Choroid plexus epithelial cell (primary cell): ENCODE measurements at places on chromosomes 7 and 10.
A peak's percentile ranks its signal among the peaks of the same experiment; 100 is the strongest.

DNA sequence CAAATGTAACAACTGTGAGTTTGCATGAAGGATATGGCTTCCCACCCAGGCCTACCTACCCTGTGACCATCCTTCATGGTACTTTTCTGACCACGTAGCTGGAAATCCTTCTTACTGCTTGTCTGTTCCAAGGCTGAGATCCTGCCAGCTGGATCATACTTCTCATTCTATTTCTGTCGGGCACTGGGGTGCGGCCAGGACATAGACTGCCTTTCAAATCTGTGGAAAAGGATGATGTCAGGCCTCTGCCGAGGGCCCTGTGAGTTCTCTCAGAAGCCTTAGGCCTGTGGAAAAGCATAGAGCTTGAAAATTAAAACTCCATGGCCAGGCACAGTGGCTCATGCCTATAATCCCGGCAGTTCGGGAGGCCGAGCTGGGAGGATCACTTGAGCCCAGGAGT lies 10.0 kb downstream of the VWC2 start:
- no peak for DNase-seq

GRCh38 chr7:56097700-56098099 lies 4.9 kb upstream of the PHKG1 start:
- DNase-seq, result peak; percentile 78

DNA sequence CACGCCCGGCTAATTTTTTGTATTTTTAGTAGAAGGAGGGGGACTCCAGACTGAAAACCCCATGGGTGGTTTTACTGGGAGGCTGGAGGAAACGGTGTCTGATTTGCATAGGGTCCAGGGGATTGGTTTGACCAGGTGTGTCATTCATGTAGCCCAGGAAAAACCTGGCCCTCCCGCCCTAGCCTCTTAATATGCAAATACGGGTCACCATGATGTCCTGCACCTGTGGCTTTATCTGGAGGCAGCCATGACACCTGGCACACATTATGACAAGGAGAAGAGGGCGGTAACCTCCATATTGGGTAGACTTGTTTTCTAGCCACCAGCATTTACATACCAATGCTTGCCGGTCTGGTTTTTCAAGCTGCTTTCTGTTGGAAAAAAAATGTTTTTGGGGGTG lies 68.0 kb downstream of the TRIL start:
- no peak for DNase-seq

DNA sequence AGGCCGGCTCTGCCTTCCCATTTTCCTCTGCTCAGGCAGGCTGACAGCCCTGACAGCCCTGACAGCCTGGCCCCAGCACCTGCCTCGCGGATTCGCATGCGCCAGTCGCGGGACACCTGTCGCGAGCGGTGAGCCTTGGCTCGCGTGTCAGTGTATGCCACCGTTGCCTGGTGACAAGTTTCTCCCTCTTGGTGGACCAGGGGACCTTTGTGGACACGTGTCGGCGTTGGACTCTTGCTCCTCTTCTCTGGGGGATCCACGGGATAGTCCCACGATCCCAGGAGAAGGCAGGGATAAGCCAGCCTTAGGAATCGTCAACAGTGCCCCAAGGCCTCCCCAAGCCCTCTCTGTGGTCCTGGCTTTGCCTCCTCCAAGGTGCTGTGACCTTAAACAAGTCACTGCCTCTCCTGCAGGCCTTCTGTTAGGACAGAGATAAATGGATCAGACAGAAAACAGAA lies 18.1 kb upstream of the ZNF273 start:
- no peak for DNase-seq

GRCh38 chr10:95728526-95728925 lies 27.4 kb upstream of the ENTPD1 start:
- peak; percentile 84 for DNase-seq

DNA sequence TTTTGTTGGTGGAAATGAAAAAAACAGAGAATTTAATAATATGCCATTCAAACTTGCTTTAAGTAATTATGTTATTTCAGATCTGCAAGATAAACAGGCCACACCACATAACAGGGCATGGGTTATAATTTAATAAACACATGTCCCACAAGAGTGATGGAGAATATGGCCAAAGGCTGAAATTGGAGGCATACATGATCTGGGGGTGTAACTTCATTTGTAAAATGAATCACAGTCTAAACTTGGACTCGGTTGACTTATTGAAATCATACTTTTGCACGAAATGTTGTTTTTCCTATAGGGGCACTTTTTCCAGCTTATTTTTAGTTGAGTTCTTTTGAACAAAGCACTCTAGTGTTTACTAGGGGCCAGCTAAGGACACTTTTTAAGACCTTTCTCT lies 151.6 kb downstream of the TMEM26 start:
- DNase-seq, result no peak

DNA sequence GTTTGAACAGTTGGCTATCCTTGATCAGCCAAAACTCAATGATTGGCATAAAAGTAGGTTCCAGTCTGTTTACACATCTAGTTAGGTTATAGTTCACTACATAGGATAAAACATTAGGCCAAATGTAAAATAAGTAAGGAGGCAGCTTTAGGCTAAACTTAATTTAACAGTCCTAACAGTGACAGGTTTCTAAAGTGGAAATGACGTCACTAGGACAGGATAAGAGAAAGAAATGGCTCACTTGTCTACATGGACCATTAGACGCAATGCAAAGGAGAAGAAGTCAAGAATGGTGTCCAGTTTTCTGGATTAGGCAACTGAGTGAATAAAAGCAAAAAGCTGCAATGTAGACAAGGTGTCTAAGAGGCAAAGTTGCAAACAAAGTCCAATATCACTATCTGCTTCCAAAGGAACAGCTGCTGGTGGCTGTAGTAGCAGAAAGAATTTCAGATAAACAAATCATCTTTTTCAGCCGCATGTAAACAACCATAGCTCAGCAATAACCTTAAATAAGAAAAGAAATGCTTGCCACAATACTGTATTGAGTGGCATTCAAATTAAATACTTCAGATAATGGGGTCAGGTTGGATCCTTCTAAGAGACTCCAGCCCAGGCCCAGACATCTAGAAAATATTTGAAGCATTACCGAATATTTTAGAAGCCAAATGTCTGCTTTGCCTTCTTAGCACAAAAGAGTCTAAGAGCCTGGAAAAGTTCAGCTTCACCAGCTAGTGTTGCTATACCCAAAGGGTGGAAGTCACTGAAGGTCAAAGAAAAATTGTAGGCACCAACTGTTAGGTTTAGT lies 154.2 kb downstream of the NEBL start:
- no peak for DNase-seq

DNA sequence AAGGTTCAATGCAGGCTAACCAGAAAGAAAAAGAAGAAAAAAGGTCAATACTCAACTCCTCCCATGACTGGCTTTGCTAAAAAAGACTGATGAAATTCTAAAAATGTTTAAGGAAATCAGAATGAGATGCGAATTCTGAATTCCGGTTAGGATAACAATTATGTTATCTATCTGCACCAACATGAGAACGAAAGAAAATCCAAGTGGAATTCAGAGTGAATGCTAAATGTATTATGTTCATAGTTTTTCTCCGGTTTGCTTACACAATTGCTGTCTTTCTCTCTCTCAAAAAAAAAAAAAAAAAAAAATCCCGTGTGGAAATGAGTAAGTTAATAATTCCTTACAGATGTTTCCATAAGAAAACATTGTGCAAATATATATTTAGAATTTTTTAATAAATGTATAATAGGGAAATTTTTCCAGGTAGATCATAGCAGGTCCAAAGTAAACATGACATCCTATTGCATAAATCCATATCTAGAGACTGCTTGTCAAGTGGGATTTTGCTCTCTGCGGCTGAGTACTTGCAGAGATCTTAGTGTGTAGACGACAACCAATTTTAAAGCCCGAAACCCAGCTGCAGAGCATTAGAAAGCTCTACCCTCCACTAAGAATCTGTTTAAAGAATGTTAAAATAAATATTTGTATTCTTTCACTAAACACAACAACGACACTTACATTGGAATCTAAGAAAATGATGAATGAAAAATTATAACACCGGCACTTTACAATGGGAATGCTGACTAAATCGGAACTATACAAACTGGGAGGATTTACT lies 104.0 kb downstream of the JAZF1 start:
- DNase-seq, result no peak

- no peak for DNase-seq
Observed at GRCh38 chr7:107079212-107079940, 34.9 kb downstream of the PRKAR2B start.

DNA sequence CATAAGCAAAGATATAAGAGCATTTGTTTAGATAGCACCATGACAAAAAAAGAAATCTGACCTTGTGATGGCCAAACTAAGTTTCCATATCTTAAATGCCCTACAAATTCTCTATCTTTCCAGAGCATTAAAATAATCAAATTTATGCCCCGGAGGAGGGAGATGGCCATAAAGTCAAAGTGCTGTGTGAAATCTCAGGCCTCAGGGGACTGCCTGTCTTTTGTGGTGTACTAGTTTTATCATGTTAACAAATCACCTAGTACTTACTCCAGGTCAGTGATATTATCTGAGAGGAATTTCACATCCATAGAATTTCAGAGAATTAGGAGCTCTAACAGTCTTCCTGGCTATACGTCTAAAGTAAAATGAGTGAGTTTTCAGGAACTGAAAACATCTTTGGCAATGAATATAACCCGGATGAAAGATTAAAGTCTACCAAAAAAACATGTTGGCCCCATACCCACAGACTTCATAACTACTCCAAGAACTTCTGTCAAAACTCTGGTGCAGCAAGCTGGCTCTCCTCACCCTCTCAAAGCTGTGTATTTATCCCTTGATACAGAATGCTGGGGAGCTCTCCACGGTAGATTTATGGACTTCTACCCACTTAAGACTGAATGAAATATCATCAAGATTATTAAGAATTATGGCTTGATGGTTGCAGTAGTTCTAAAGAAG lies 682.8 kb downstream of the SORCS1 start:
- DNase-seq, result no peak

DNA sequence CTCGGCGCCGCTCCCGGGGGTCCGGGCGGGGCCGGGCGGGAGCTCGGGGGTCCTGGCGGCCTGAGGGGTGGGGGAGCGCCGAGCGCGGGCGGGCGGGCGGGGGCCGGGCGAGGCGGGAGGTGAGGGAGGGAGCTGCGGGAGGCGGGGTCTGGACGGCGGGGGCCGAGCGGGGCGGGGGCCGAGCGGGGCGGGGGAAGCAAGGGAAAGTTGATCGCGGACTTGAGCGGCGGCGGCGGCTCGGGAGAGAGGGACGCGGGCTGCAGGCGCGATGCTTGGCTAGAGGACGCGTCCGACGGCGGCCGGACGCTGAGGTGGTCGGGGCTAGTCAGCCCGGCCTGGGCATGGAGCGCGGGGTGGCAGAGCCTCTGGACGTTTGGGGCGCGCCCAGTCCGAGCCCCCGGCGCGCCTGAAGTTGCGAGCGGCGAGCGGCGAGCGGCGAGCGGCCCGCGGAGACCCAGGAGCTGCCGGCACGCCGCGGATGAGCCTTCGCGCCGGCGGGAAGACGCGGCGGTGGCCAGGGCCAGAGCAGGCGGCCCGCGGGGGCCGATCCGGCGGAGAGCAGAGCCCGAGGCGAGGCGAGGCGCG lies at the start of gene CDH23:
CDH23 (plus strand) TSS at position 210 of the 585 bp plus-strand sequence. CDS start 42,912 bp downstream, outside the sequence.
- no peak for DNase-seq

GRCh38 chr7:144787127-144787526 lies 48.7 kb downstream of the TPK1 start:
- peak; percentile 13 for DNase-seq

DNA sequence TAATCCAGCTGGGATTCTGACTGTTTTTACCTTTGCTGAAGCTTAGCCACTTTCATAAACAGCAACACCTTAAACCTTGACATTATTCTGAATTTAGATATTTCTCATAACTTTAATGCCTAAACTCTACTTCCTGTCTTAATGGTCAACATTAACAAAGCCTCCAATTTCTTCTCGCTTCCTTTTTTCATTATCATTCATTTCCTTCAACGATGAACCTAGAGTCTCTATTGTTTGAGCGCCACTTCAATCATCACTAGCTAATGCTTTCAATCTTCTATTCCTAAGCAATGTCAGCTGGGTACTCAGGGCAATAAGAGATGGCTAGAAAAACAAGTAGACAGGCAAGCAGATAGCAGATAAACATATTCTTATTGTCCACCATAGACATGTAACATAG lies 96.6 kb upstream of the TMEM196 start:
- DNase-seq, result no peak
